Thyroid gland (tissue), 4 donors: ENCODE measurements at places on chromosomes 2 and 18. TPM values are rescaled to one million over a fixed set of nuclear protein-coding genes. Genes with fewer than 3 reads are reported as not detected.

DNA sequence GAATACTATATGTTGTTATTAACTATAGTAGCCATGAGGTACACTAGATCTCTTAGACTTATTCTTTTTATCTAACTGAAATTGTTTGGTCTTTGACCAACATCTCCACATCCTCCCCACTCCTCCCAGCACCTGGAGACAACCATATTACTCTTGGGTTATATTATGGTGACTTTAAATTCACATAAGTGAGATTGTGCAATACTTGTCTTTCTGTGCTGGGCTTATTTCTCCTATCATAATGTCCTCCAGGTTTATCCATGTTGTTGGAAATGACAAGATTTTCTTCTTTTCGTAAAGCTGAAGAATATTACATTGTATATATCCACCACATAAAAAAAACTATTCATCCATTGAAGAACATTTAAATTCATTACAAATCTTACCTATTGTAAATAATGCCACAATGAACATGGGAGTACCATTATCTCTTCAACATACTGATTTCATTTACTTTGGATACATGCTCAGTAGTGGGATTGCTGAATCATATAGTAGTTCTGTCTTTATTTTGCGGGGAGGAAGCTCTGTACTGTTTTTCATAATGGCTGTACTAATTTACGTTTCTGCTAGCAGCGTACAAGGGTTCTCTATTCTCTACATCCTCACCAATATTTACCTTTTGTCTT is 159.2 kb upstream of the SCN7A start:
- no peak for DNase-seq
- H3K36me3 ChIP-seq, result no peaks in the 10 kb centered on the region
- H3K4me3 ChIP-seq, result no peak overlapping the region
- H3K27me3 ChIP-seq, result no peaks in the 10 kb centered on the region

- peak; percentile 90 for DNase-seq
- peaks cover 7% of the 10 kb centered on the region for H3K36me3 ChIP-seq
- peak within 1 kb of the TSS; percentile 77 for H3K4me3 ChIP-seq
- peaks cover 16% of the 10 kb centered on the region for H3K4me1 ChIP-seq
- H3K27ac ChIP-seq, result peak within 1 kb of the TSS; percentile 60
These were observed at the start of gene C2orf68 for GRCh38 chr2:85611705-85612587. Gene C2orf68 (minus strand): TSS chr2:85612066. CDS start chr2:85611984, 82 bp downstream.

GRCh38 chr2:30218814-30219213 is 12.5 kb upstream of the LBH start:
- H3K4me1 ChIP-seq, result peaks cover 8% of the 10 kb centered on the region
- H3K27me3 ChIP-seq, result no peaks in the 10 kb centered on the region
- no peak overlapping the region for H3K4me3 ChIP-seq
- no peak overlapping the region for H3K27ac ChIP-seq
- no peak for DNase-seq

DNA sequence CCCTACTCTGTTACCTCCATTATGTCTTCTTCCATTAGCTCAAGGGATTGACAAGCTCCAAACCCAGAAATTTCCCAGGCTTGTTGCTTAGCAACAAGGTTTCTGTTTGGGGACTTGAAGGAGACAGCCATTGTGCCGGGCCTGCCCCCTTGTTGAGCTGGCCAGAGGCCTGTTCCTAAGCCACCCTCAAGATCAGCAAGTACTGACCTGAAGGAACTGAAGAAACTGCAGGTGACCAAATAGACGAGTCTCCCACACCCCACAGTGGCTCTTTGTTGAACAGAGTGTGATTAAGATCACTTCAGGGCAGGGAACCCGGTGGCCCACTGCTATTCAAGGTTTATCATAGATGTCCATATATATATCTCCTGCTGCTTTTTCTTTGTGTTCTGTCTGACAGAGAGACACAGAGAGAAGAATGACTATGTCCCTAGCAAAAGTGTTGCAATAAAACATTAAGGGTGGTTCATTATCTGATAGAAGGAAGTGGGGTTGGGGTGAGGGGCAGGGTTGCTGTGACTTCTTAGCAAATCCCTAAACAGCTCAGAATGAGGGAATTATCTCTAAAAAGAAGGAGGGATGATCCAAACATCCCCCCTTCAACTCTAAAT is 69.2 kb downstream of the RNF144A start:
- H3K4me3 ChIP-seq, result no peak overlapping the region
- H3K27me3 ChIP-seq, result no peaks in the 10 kb centered on the region
- no peaks in the 10 kb centered on the region for H3K36me3 ChIP-seq
- no peaks in the 10 kb centered on the region for H3K4me1 ChIP-seq
- no peak overlapping the region for H3K27ac ChIP-seq

DNA sequence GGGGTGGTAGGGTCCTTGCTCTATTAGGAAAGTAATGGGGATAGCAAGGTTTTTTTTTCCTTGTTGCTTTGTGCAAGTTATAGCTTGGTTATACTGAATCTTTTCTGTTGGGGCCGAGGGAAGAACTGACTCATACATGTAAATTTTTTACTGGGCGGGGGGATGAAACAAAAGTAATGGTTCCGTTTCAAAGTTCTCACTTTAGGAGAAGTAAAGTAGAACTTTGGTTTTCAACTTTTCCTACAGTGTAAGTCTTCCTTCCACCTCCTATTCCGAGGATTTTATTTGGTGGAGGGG is 1.1 kb downstream of the AFTPH start:
- no peak overlapping the region for H3K4me3 ChIP-seq
- no peaks in the 10 kb centered on the region for H3K36me3 ChIP-seq
- peaks cover 7% of the 10 kb centered on the region for H3K4me1 ChIP-seq
- H3K27me3 ChIP-seq, result no peaks in the 10 kb centered on the region

GRCh38 chr18:45562567-45563479 is 52.5 kb upstream of the SLC14A2 start:
- no peaks in the 10 kb centered on the region for H3K27me3 ChIP-seq
- H3K4me3 ChIP-seq, result no peak overlapping the region
- peak overlapping the region; percentile 20 for H3K27ac ChIP-seq
- H3K36me3 ChIP-seq, result no peaks in the 10 kb centered on the region
- H3K4me1 ChIP-seq, result peaks cover 12% of the 10 kb centered on the region

GRCh38 chr2:176647325-176648165 is 378.3 kb downstream of the MTX2 start:
- H3K27ac ChIP-seq, result no peak overlapping the region
- no peaks in the 10 kb centered on the region for H3K27me3 ChIP-seq
- DNase-seq, result no peak
- no peak overlapping the region for H3K4me3 ChIP-seq

GRCh38 chr18:53698907-53699306 is 525.6 kb downstream of the MBD2 start:
- no peaks in the 10 kb centered on the region for H3K4me1 ChIP-seq
- no peaks in the 10 kb centered on the region for H3K36me3 ChIP-seq
- no peak for DNase-seq
- no peaks in the 10 kb centered on the region for H3K27me3 ChIP-seq
- H3K4me3 ChIP-seq, result no peak overlapping the region

GRCh38 chr2:193349642-193350041 is 1154.9 kb upstream of the TMEFF2 start:
- H3K27ac ChIP-seq, result no peak overlapping the region
- no peak for DNase-seq
- no peaks in the 10 kb centered on the region for H3K4me1 ChIP-seq
- no peak overlapping the region for H3K4me3 ChIP-seq
- H3K36me3 ChIP-seq, result no peaks in the 10 kb centered on the region
- H3K27me3 ChIP-seq, result no peaks in the 10 kb centered on the region

- no peak for DNase-seq
- no peaks in the 10 kb centered on the region for H3K4me1 ChIP-seq
- no peak overlapping the region for H3K4me3 ChIP-seq
- H3K27me3 ChIP-seq, result no peaks in the 10 kb centered on the region
- no peaks in the 10 kb centered on the region for H3K36me3 ChIP-seq
These were observed 54.8 kb downstream of the TMEM200C start for GRCh38 chr18:5840547-5840946.

GRCh38 chr2:231613331-231613662 is 20.6 kb downstream of the TEX44 start:
- peaks cover 24% of the 10 kb centered on the region for H3K4me1 ChIP-seq
- peak overlapping the region; percentile 98 for H3K27ac ChIP-seq
- H3K27me3 ChIP-seq, result no peaks in the 10 kb centered on the region
- no peaks in the 10 kb centered on the region for H3K36me3 ChIP-seq
- H3K4me3 ChIP-seq, result no peak overlapping the region

DNA sequence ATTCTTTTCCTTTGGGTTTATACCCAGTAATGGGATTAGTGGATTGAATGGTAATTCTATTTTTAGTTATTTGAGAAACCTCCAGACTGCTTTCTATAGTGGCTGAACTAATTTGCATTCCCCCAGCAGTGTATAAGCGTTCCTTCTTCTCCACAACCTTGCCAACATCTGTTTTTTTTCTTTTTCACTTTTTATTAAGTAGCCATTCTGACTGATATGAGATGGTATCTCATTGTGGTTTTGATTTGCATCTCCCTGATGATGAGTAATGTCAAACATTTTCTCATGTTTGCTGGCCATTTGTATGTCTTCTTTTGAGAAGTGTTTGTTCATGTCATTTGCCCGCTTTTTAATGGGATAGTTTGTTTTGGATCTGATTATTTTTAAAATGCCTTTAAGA is 64.1 kb upstream of the MEIS1 start:
- DNase-seq, result no peak
- no peaks in the 10 kb centered on the region for H3K36me3 ChIP-seq
- H3K27ac ChIP-seq, result no peak overlapping the region
- no peaks in the 10 kb centered on the region for H3K4me1 ChIP-seq

Gene DCC
- not detected for total RNA-seq

Gene MALL
- total RNA-seq, result 27.8 TPM

Gene LYPD6
- total RNA-seq, result 1.5 TPM

Gene HRH4
- not detected for total RNA-seq

Gene TEX44
- not detected for total RNA-seq

Gene ERMN
- total RNA-seq, result not detected

Gene SNRNP200
- total RNA-seq, result 123 TPM

Gene CTNNA2
- total RNA-seq, result 0.13 TPM
